ENCODE measurements at places on chromosomes 4 and X.

DNA sequence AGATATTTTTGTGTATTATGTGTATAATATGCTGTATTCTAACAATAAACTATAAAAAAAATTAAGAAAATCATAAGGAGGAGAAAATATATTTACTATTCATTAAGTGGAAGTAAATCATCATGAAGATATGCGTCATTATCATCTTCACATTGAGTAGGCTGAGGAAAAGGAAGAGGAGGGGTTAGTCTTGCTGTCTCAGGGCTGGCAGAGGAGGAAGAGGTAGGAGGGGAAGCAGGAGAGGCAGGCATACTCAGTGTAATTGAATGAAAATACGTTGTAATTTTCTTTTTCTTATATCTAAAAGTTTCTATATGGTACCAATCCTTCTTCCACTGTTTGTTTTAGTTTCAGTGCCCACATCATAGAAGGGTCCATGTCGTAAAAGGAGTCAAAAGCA lies 9.8 kb upstream of the TMEM185A start:
- DNase-seq: no peak

GRCh38 chr4:8900588-8900987 lies 28.9 kb upstream of the HMX1 start:
- DNase-seq: no peak

DNA sequence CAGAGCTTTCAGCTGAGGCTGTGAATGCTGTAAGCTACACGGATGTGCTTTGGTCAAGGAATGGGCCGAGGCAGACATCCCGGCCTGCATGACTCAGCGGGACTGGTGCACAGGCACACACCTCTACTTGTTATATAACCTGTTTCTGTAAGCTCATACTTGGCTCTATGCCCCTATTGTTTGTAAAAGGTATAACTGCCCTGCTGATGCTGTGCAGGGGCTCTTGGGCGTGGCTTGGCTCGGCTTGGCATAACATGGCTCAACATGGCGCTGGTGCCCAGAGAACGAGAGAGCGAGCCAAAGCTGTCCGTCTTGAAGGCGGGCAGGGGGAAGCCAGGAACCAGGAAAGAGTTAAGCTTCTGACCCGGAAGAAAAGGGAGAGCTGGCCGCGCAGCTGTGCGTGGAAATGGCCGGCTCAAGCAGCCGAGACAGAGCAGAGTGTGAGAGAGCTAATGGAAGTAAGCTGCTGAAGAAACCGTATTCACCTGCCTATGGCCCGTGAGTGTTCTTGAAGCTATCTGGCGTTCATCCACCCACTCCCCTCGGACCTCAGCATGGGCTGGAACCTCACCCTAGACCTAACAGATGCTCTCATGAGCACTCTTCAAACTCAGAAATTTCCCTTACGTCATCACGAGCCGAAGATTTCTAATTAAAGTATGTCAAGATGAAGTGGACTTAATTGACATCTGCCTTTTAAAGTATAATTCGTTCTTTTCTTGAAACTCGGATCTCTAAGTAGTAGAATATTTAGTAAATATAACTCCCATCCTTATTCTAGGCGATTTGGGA lies 286.3 kb upstream of the AGA start:
- DNase-seq: no peak

DNA sequence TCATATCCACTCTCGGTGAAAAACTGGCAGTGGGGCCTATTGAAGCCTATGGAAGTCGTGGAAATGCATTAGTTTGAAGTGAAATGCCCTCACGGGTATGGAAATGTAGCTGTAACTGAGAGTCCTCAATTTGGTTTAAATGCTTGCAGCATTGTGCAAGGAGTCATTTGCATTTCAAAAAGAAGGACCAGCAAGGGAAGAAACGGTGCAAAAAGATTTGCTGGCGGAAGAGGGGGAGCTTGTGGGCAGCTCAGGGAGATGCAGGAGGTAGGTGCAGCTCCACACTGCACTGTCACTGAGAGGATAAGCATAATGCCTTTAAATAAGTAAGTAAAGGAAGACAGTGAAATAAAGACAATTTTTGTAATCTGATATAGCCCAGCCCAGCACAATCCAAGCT lies 400.4 kb upstream of the DIPK2B start:
- DNase-seq: no peak

- no peak for DNase-seq
Observed at GRCh38 chr4:56360071-56360470, 27.2 kb downstream of the AASDH start.

GRCh38 chr4:123984886-123985285 lies 588.3 kb downstream of the SPRY1 start:
- DNase-seq: no peak

- DNase-seq: peak; percentile 24
Observed at GRCh38 chrX:9942086-9942485, 25.1 kb upstream of the CLDN34 start.

DNA sequence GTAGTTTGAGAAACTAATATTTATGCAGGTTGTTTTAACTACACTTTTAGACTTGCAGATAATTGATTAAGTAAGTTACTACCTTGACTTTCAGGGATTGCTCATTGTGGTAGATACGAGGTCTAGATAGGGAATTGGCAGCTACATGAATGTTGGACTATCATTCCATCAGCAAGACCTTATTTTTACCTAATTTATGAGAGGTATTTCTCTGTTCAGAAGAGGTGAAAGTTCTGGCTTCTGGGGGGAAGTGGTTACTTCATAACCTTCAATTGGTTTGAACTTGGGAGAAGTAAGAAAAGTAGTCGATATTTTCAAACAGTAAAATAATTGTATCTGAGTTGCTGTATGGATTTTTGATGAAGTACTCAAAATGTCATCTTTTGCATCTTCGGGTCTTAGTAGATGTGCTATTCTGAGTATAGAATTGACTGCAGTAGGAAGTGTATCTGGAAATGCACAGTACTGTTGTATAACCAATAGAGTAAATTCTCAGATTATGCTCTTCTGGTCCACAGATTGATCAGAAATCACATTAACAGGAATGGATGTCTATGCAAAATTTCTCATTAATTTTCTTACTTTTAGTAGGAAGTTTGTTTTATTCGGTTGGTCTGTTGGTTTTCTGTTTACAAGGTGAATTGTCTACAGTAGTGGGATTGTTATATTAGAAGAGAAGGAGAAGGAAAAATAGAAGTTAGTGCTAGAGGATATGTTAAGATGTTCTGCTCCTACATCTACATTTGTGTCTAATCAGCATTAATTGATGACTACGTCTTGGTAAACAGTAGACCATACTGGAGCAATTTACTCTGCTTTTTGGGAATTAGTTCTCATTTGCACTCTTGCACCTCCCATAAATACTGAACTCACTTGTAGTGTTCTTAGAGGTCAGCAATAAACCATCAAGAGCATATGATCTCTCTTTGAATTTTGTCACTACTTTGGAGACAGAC lies 3.0 kb downstream of the NFKB1 start:
- DNase-seq: no peak

GRCh38 chrX:44731160-44731559 lies 112.7 kb upstream of the DUSP21 start:
- DNase-seq: no peak

DNA sequence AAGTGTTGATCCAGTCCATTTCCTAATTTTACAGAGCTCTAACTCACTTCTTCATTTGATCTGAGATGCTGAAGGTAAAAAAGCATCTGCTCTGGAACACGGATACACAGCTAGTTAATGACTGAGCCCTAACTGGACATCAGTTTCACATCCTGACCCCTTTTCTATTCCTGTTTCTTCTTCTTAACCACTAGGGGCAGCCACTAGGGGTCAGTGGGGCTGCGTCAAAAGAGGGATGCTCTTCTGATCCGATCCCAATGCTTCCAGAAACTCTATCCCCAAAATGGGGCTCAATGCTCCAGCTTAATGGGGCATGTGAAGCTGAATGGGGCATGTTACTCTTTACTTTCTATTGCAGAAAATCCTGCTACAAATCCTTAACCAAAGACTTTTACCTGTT lies 33.4 kb upstream of the PHKA2 start:
- no peak for DNase-seq

- DNase-seq: no peak
Observed at GRCh38 chr4:25585901-25586523, 69.6 kb upstream of the SLC34A2 start.

DNA sequence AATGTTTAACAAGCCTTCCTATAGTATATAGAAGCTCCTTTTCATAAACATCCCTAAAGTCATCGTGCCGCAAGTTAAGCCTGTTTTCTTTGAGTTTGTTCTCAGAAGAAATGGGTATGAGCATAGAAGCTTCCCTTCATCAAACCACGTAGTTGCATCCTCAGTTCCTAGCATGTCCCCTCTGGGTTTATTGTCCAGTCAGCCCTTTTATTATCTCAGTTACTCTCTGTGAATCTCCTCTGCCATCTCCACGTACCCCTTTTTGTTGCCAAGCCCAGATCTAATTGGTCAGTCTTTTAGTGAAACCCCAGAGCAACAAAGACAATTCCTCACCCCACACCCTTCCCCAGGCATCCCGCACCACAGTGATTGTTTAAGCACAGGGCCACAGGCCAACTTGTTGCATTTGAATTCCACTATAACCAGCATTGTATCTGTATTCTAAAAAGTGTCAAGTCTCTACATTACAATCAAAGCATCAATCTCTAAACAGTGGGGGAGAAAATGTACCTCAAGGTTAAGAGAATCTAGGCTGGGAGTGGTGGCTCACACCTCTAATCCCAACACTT lies 12.4 kb upstream of the TRIM2 start:
- DNase-seq: no peak
